ENCODE measurements at places on chromosomes 6 and 20.

- DNase-seq, result no peak
Measured at GRCh38 chr20:58705208-58705926, 12.8 kb downstream of the NPEPL1 start.

DNA sequence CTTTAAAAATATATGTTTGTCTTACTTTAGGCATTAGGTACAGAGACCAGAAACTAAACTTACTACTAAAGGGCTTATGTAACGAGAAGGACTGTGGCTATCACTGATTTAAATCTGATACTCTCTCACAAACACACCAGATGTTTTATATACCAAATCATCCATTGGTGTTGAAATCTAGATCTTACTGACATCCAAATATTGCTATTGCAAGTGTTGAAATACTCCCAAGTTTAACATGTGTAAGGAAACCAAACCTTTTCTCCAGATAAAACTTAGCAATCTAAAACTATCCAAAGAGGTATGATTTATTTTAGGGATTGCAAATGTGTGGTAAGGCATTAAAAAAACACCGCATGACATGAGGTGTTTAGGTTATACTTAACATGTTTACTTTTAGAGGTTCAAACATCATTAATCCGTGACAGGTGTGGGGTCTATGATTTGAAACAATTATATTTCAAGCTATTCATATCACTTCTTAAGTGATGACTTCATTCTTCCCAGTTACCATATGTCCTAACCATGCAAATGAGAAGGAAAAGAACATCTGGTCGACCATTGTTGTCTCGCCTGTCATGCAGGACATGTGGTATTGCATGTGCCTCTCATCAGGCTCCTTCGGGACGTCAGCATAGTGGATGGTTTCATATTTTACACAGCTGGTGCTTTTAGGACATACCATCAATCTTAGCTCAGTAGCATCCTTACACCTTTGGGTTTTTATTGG lies 168.3 kb upstream of the SPACA1 start:
- no peak for DNase-seq

DNA sequence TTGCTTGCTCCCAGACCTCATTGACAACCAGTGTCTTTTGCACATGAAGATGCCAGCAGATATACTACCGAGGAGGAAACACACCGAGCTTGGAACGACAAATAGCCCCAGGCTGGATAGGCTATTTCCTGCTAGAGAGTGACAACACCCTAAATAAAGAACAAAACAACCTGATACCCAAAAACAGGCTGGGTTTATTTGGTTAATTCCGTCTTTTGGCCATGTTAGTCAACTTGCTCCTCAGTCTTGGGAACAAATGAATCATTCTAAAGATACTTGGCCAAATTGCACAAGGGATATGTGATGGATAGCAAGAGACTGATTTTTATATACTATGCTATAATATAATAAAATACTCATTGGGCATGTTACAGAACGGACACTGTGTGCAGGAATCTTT lies 11.5 kb upstream of the MUC22 start:
- DNase-seq, result no peak

DNA sequence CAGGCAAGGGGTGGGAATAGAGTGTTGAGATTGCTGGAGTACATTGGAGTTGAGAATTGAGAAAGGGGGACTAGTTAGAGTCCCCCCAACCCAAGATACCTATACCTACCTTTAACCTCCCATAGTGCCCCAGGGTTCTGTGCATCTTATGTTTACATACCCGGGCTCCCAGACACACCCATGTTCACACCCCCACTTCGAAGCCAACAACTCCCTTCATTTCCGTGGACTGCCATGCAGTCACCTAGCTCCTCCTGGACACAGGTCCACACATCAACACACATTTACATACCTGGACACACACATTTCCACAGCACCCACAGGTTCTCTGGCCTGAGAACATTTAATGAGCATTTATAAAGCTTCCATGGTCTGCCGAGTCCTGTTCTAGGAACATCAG lies 5.1 kb downstream of the TMEM63B start:
- DNase-seq, result no peak

- no peak for DNase-seq
Measured at GRCh38 chr6:45442716-45443115, 65.0 kb upstream of the SUPT3H start.

- no peak for DNase-seq
Measured at GRCh38 chr20:33407251-33407650, 5.9 kb upstream of the CDK5RAP1 start.

DNA sequence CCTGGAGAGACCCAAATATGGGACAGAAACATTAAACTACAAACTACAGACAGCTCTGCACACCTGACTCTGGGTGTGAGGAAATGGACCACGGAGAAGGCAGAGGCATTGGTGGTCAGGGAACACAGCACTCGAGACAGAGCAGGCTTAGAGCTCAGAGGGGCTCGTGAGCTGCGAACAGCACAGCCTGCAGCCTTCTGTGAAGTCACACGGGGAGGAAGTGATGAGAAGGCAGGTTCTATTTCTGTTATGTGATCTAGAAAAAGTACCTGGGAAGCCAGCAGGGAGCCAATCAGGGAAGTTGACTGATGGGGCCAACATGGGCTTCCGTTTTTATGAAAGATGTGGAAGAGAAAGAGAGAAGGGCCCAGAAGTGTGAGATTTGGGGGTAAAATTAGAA lies 88.9 kb upstream of the SNAP25 start:
- no peak for DNase-seq

Data from activated CD4-positive, alpha-beta T cell treated with anti-CD3 and anti-CD28 coated beads, Interleukin-2, amount 50 U/mL, for 48 hours (primary cell).